ENCODE measurements at places on chromosomes 4 and X.

DNA sequence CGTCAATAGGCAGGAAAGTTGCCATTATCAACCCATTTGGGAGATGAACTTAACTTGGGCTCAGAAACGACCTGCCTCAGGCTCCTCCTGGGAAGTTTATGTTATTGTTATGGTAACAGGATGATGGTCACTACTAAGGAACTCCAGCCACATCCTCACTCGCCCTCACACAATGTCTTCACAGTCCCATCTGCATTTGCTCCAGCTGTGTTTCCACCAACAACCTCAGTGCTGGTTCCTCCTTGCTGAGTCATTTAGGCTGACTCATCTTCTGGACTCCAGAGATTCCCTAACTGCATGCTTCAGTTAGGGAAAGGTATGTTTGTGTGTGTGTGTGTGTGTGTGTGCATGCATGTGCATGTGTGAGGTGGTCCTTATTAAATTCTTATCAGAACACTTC, 293.4 kb upstream of the BOD1L1 start:
- no peak for DNase-seq

DNA sequence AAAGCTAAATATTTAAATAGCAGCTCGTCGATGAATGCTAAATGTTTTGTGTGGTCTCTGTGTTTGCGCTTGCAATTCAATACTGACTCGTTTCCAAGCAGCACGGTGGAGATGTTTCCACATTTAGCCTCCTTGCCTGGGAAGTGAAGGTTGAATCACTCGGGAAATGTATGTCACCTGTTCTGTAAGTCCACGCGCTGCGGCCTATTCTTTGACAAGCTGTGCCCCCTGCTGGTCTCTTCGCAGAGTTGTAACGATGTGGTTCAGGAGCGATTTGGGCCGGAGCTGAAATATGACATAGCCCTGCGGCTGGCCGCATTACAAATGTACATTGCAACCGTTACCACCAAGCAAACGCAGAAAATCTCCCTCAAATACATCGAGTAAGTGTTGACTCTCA, 89.6 kb upstream of the PRPS2 start:
- no peak for DNase-seq

- DNase-seq = no peak
Observed at GRCh38 chrX:94743478-94743877, 1069.5 kb downstream of the FAM133A start.

GRCh38 chrX:129717892-129718291, 20.9 kb upstream of the XPNPEP2 start:
- no peak for DNase-seq

DNA sequence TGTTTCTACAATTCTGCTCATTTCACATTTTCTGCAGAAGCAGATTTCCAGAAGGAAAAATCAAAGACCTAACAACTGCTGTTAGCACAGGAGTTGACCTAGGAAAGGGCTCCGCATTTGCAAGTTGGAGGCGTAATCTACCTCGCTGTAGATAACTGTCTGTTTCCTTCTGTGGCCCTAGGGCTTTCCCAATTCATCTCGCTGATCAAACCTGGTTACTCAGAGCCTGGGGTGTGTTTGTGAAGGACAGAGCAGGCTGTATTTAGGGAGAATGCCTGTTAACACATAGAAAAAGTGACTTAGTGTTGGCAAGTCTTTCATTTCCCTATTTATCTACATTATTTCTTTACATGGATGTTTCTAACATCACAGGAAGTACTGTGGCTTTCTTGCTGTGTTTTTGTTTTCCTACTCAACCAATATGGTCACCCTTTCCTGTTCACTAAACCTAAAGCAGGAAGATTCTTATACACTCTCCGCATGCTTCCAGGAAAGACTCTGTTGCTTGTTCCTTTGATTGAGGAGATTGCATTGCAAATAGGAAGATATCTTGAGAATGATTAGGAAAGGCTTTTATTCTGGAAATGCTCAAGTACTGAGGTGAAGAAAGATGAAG, 40.5 kb downstream of the AGA start:
- DNase-seq = no peak

GRCh38 chr4:12110627-12111026, 681.9 kb upstream of the HS3ST1 start:
- DNase-seq = no peak

- no peak for DNase-seq
Observed at GRCh38 chr4:140229881-140230280, 75.9 kb upstream of the MAML3 start.

- DNase-seq = no peak
Observed at GRCh38 chrX:118594697-118595420, 99.2 kb downstream of the DOCK11 start.

DNA sequence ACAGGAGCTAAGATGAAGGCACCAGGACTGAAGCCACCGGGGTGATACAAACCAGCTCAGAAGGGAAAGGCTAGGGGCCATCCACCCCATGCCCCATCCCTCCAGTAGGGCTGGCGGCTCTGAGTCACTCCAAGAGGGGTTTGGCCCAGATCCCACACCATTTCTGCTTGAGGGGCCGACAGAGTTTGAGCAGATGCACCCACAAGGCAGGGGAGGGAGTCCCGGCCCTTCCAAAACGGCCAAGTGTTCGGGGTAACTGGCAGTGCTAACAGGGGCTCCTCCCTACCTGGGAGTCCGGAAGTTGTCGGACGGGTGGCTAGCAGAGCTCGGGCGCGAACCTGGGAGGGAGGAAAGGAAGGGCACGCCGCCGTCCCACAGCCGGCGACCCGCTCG, 412 bp downstream of the SLC10A3 start:
- DNase-seq = no peak
